ENCODE measurements at places on chromosomes 11 and 22.

GRCh38 chr11:126669416-126669815 is 313.9 kb downstream of the ST3GAL4 start:
- DNase-seq = no peak

GRCh38 chr11:2775083-2775625 is 75.4 kb upstream of the KCNQ1OT1 start:
- no peak for DNase-seq

DNA sequence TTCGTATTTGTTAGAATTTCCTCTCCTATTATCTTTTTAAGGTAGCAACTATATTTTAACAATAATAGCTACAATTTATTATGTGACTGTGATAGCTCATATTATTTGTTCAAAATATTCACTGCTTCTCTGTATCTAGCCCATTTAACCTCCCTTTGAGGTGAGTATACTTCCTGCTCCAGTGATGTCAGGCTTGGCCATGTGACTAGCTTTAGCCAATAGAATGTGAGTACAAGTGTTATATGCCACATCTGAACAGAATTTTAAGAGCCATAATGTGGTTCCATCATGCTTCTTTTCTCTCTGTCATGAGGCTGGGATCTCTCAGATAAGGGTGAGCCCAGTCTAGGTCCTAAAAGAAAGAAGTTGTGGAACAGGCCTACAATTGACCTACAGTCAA is 217.6 kb downstream of the TTC28 start:
- no peak for DNase-seq

DNA sequence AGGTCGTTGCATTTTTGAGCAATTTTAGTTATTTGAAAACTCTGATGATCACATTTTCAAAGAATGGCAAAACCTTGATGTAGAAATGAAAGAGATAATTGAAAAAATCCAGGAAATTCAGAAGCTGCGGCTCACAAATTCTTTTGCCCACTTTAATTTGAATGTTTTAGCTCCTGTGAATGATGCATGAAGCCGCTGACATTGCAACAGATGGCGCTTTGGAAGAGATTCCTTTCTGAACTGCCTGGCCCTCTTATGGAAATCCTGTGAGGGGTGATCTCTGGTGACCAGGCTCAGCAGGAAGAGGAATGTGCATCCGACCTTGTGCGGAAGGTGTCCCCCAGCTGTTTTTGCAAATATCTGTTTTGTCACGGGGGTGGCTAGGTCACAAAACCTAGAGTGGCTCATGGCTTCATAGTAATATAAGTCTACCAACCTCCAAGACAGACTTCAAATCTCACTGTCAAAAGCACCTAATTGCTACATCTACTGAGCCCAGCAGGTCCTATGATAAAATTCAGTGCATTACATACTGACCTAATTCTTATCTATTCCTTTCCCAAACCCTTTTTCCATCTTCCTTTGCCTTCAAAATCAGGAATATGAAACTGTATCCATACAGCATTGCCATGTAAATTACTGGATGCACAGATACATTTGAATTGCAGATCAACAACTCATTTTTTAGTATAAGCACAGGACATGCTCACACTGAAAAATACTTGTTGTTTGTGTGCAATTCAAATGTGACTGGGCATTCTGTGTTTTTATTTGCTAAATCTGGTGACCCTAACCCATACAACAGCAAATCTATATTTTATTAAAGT is 412.7 kb downstream of the ETS1 start:
- no peak for DNase-seq

GRCh38 chr22:22943521-22944267 is 56.1 kb downstream of the IGLL5 start:
- DNase-seq = no peak

- no peak for DNase-seq
Measured at GRCh38 chr11:90237004-90237403, 14.2 kb upstream of the CHORDC1 start.

DNA sequence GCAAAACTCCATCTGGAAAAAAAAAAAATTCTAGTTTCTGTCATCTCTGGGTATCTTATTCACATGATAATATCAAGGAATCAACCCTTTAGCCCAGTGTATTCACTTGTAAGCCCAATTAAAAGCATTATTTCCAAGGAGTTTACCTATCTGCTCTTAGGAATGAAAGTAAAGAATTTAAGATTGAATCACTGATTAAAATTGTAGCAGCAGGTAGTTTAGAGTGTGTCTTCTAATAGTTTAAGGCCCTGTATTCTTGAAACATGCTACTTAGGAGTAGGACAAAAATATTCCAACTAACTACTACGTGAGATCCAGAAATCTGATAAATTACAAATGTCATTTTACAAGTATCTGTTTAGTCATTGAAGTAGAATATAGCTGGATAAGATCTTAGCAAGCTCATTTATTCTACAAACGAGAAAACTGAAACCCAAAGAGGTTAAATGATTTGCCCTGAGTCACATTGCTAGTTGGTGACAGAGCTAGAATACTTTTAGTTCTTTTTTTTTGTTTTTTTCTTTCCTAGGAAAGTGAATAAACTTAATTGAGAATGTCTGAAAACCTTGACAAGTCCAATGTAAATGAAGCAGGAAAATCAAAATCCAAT is 4.0 kb downstream of the TCP11L1 start:
- DNase-seq = no peak

DNA sequence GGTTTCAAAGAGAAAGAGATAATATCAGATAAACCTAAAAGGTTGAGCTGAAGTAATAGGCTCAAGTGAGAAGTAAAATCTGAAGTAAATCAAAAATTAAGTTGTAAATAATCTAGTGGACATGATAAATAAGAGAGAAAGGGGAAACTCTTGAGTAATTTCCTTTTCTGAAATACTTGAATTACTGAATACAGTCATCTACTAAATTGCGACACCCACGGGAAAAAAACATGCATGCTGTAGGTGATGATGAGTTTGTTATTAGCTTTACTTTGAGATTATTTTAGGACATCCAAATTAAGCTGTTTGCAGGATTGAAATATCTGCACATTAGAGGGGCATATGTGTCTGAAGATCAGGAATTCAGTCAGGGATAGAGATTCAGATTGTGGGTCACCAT is 50.0 kb upstream of the CARD18 start:
- DNase-seq = no peak

DNA sequence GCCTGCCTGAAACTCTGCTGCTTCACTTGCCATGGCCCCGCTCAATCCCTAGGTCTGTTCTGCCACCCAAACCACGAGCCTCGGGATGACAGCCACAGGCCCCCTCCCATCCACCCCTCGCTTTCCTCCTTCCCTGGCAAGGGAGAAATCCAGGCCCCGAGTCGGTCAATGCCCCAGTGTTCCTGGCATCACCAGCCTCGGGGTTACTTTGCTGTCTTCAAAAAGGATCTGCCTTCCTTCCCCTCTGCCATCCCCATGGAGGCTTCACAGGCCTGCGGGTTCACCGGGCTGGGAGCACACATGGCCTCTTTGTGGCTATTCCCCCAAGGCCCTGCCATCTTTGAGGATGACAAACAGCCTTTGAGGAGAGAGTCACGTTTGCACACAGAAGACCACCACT is 38.8 kb upstream of the ALX4 start:
- DNase-seq = no peak

DNA sequence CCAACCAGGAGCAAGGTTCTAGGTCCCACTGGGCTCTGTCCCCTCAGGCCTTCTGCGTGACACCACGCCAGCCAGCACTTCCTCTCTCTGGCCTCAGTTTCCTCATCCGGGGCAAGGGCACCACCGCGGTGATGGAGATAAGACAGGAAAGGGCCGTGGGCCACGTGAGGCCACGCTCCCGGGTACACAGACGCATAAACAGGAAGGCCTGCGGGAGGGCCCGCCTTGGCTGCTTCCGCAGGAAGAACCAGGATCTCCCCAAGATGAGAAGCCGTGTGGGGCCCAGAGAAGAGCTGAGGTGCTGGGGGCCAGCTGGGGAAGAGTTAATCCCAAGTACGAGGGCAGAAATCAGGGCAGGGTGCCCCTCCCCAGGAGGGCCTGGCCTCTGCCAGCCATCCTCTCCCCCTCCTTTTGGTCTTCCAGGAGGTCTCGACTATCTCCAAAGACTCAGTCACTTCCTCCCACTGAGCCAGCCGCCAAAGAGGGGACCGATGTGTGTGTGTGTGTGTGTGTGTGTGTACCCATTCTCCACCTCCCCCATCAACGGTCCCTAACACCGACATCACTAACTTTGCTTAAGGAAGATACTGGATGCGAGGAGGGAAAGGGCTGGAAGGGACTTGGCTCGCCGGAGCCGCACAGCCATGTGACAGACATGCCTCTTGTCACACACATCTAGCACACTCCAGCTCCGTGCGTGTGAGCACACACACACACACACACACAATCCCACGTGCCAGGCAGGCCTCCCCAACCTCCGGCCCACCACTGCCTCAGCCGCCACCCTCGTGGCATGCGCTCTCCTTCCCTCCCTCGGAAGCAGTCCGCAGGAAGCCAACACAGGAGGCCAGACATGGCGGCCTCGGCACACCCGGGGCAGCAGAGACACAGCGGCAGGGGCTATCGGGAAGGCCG is 1.4 kb downstream of the MFNG start:
- DNase-seq = peak; percentile 48

DNA sequence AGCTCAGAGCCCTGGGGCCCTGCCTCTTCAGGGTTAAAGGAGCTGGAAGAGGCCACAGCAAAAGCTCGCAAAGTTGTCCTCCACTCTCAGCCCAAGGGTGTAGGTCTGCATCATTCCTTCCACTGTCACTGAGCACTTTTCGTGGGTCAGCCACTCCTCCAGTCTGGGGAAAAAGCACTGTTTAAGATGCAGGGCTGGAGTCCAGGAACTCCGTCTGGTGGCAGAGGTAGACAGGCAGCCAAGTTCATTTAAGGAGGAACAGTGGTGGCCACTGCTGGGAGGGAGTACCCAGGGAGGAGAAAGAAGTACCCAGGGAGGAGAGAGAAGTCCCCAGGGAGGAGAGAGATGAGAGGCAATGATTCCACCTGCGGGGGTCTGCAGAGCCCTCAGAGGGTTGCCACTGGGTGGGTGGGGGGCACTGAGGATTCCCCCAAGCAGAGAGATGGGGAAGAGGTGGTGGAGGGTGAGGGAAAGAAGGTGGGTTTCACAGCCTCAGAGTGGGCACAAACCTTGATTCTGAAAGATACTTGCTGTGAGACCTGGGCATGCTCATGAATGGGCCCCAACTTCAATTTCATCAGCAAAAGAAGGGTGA is 70.0 kb upstream of the B3GAT1 start:
- no peak for DNase-seq

- peak; percentile 42 for DNase-seq
Measured at GRCh38 chr11:129814244-129815014, 1.2 kb upstream of the TMEM45B start.

- no peak for DNase-seq
Measured at GRCh38 chr11:62295504-62295903, 3.4 kb downstream of the SCGB1D4 start.

DNA sequence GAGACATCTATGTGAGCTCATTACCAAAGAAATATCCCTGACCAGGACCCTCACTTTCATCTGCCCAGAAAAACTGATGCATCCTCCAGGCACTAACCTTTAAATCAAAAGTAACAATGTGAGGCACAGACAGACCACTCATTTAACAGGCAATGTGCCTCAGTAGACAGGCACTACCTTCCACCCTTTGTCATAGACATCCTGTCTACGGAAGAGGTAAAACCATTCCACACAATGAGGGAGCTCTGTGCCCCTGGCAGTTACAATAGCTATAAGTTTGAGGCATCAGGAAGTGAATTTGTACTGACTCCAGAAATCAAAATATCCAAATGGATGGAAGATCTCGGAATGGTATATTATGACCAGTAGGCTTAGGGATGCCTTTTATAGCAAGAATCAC is 6.7 kb upstream of the CAVIN3 start:
- DNase-seq = no peak

- no peak for DNase-seq
Measured at GRCh38 chr11:78694152-78694551, 119.5 kb upstream of the NARS2 start.

DNA sequence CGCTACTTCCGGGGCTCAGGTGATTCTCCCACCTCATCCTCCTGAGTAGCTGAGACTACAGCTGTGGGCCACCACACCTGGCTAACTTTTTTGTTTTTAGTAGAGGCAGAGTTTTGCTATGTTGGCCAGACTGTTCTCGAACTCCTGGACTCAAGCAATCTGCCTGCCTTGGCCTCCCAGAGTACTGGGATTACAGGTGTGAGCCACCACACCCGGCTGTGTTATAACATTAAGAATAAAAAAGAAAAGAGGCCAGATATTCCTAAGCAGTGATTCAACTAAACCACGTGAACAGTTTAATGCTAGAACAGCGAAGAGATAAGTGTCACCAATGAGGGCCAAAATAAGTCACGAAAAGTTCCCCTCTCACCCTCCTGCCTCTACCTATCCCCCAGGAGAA is 3.7 kb downstream of the PRDM10 start:
- DNase-seq = no peak

GRCh38 chr22:33088418-33088817 is 30.2 kb upstream of the SYN3 start:
- DNase-seq = no peak

GRCh38 chr11:11843642-11844041 is 1.9 kb downstream of the USP47 start:
- no peak for DNase-seq

GRCh38 chr22:17486313-17486712 is 77.0 kb upstream of the SLC25A18 start:
- DNase-seq = no peak

DNA sequence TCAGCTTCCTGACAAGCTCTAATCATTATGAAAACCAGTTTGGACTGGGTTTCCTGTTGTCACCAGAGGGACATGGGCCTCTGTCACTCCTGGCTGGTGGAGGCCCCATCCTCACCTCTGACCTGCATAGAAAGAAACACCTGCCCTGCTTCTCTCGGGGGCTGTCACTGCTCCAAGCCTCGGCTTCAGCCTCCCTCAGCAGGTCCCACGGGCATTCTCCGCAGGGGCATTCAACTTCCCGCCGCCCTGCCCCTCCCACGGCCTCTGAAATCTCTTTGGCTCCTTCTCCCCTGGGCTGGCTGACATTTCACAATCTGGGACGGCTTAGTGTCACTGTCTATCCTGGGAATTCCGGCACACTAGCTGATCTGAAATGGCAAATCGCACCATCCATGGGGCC is 257.9 kb downstream of the CTTN start:
- no peak for DNase-seq

DNA sequence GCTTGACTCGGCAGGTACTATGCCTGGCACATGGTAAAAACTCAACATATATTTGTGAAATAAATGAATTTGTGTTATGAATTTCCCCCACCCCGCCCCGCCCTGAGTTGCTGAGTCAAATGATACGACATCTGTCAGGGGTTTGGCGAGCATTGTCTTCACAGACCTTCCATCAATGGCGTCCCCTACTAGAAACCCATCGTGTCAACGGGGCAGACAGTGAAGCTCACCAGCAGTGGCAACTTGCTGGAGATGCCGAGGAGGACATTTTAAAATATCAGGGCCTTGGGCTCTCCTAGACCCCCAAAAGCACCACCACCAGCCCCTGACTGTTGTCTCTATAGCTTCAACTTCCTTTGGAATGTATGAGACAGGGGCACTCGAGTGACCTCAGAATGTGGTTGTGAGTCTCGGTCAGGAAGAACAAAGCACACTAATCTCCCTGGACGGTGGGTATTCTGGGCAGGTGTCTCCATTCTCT is 761 bp upstream of the NXF1 start:
- DNase-seq = no peak

Measured in stimulated activated CD8-positive, alpha-beta memory T cell treated with anti-CD3 and anti-CD28 coated beads, Interleukin-7, amount 100 ng/mL, for 1 hour (primary cell).